ENCODE measurements at places on chromosomes 6 and 20. TPM values are rescaled to one million over a fixed set of nuclear protein-coding genes. Genes with fewer than 3 reads are reported as not detected.

GRCh38 chr6:27129095-27129815 lies 118.2 kb upstream of the PRSS16 start:
- peaks cover 9% of the 10 kb centered on the region for H3K36me3 ChIP-seq
- peak overlapping the region; percentile 71 for H3K4me3 ChIP-seq
- H3K27me3 ChIP-seq = no peaks in the 10 kb centered on the region
- no peak overlapping the region for H3K27ac ChIP-seq

The EBF4 gene
- total RNA-seq = 1.8 TPM

The SLC13A3 gene
- total RNA-seq = not detected

GRCh38 chr20:13996265-13996664 lies 949 bp downstream of the MACROD2 start:
- peak; percentile 37 for DNase-seq
- H3K4me3 ChIP-seq = peak overlapping the region; percentile 74
- no peak overlapping the region for H3K27ac ChIP-seq
- no peaks in the 10 kb centered on the region for H3K27me3 ChIP-seq
- peaks cover 7% of the 10 kb centered on the region for H3K4me1 ChIP-seq

GRCh38 chr6:125940247-125941041 lies 16.1 kb upstream of the HINT3 start:
- no peak overlapping the region for H3K4me3 ChIP-seq
- no peaks in the 10 kb centered on the region for H3K27me3 ChIP-seq
- H3K27ac ChIP-seq = peak overlapping the region; percentile 68

- no peak overlapping the region for H3K27ac ChIP-seq
- no peak overlapping the region for H3K4me3 ChIP-seq
- no peaks in the 10 kb centered on the region for H3K36me3 ChIP-seq
Measured at GRCh38 chr20:58586565-58587093, 64.5 kb upstream of the STX16 start.

The STMND1 gene
- not detected for total RNA-seq

The TULP1 gene
- total RNA-seq = not detected

The AIG1 gene
- 22.1 TPM for total RNA-seq

The CCDC170 gene
- not detected for total RNA-seq

DNA sequence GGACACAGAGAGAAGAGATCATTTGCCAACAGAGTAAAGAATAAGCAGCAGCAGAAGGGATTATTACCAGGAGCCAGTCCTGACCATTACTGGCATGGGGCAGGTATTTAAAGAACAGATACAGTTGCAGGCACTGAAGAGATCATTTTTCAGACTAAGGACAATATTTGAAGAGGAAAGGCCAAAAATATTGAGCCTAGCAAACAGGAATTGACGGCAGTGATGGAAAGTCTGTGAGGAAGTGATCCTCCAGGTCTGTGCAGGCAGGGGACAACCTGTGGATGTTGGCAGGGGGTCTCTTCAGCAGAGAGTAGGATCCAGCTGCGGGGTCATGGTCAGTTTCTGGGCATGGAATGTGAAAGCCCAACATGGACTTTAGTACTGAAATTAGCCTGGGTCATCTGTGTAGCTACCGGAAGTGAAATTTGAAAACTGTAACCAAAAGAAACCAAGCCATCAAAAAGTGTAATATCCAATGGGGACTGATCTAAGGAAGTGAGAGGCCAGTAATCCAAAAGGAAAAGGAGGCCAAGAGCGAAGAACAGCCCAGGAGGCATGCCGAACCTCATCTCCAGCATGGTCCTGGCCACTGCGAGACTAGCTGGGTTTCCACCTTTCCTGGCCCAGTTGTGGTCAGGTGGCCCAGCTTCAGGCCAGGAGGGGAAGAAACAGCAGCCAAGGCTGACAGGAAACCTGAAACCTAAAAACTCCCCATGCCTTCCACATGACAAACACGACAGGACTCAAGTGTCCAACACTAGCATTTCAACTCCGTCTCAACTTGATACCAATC lies 115.1 kb upstream of the TNFAIP3 start:
- no peaks in the 10 kb centered on the region for H3K27me3 ChIP-seq
- no peak for DNase-seq
- H3K27ac ChIP-seq = no peak overlapping the region
- H3K4me3 ChIP-seq = no peak overlapping the region
- H3K4me1 ChIP-seq = no peaks in the 10 kb centered on the region

- H3K27ac ChIP-seq = no peak overlapping the region
- no peaks in the 10 kb centered on the region for H3K36me3 ChIP-seq
- no peaks in the 10 kb centered on the region for H3K27me3 ChIP-seq
Measured at GRCh38 chr6:226516-227073, 65.7 kb upstream of the DUSP22 start.

DNA sequence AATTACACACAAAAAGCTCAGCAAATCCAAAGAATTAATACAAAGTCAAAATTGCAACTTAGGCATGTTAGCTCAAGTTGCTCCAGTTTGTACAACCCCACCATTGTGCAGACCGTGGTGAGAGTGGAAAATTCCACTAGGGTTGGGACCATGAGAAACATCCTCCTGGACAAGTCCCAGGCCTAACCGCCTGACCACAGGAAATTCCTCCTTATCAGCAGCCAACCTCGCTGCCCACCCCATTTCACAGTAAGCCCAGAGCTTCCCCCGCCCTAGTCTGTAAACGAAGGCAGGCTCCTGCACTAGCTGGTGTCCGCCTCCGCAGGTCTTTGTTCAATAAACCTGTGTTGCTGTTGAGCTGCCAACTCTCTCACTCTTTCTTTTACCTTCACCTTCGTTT lies 1023.3 kb downstream of the EYS start:
- no peaks in the 10 kb centered on the region for H3K27me3 ChIP-seq
- H3K27ac ChIP-seq = peak overlapping the region; percentile 53
- H3K36me3 ChIP-seq = no peaks in the 10 kb centered on the region
- no peak overlapping the region for H3K4me3 ChIP-seq
- peak; percentile 30 for DNase-seq

DNA sequence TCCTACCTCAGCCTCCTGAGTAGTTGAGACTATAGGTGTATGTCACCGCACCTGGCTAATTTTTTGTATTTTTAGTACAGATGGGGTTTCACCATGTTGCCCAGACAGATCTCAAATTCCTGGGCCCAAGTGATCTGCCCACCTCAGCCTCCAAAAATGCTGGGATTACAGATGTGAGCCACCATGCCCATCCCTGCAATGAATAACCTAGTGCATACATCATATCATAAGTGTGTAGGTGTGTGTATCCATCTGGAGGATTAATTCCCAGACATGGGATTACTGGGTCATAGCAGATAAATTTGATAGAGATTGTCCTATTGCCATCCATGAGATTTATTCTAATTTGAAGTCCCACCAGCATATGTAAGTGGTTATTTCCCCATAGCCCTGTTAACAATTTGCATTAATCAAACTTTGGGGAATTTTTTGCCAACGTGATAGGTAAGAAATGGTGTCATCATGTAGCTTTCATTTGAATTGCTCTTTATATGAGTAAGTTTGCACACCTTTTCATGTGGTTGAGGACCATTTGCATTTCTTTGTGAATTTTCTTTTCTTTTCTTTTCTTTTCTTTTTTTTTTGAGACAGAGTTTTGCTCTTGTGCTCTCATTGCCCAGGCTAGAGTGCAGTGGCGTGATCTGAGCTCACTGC lies 29.9 kb upstream of the BACH2 start:
- H3K27ac ChIP-seq = no peak overlapping the region
- no peaks in the 10 kb centered on the region for H3K36me3 ChIP-seq
- no peaks in the 10 kb centered on the region for H3K27me3 ChIP-seq
- H3K4me1 ChIP-seq = peaks cover 19% of the 10 kb centered on the region
- no peak overlapping the region for H3K4me3 ChIP-seq

DNA sequence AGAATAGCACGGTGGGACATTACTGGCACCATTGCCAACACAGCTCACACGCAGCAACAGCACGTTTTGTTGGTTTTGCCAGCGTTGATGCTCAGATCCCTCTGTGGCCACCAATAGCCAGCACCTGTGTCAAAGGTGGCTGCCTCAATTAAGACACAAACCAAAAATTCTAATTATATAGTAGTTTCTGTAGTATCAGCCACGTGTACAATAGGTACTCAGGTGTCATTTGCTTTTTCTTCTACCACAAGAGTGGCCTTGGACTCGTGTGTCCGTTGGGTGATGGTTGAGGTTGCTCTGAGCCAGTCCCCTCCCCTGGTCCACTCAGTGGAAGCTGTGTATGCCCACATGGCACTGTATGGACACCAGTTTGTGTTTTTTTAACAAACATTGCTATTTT lies 105.1 kb downstream of the CARMIL1 start:
- no peak overlapping the region for H3K27ac ChIP-seq
- DNase-seq = no peak
- H3K27me3 ChIP-seq = no peaks in the 10 kb centered on the region
- no peaks in the 10 kb centered on the region for H3K36me3 ChIP-seq

- no peaks in the 10 kb centered on the region for H3K4me1 ChIP-seq
- H3K36me3 ChIP-seq = no peaks in the 10 kb centered on the region
- no peak overlapping the region for H3K4me3 ChIP-seq
- no peak for DNase-seq
- H3K27me3 ChIP-seq = peaks cover 4% of the 10 kb centered on the region
Measured at GRCh38 chr20:30513050-30513628, 744.3 kb upstream of the DEFB115 start.

DNA sequence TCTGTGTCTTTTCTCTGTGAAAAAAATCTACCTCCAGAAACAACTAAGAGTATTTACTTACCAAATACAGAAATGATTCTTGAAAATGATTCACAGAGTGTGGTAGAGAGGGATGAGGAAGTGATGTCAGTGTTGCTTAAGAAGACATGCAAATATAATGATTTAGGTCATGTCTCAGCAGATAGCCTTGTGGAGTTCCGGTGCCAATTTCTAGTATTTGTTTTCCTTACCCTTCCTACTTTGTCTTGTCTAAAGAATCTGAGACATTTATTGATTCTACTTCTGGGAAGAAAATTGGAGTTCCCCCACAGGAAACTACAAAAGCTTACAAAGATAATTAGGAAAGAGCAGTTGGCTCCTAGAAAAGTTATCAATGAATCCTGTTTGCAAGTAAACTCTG lies 68.8 kb downstream of the GJA1 start:
- H3K27me3 ChIP-seq = no peaks in the 10 kb centered on the region
- no peaks in the 10 kb centered on the region for H3K36me3 ChIP-seq
- H3K4me3 ChIP-seq = no peak overlapping the region
- peak overlapping the region; percentile 80 for H3K27ac ChIP-seq

DNA sequence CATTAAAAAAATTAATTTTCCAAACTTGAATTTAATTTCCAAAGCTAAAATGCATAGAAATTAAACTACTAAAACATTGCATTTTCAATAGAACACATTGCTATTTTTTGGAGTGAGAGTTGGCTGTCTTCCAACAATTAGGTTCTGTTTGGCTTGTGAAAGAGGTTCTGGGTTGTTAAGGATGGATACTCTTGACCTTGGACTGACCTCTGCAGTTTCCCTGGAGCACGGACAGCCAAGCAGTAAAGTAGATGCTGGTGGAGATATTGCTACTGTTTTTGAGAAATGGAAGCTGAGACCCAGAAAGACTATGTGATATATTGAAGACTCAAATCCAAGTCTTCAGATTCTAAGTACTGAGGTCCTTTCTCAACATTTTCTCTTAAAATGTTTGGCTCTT lies 95.9 kb upstream of the CHD6 start:
- H3K36me3 ChIP-seq = no peaks in the 10 kb centered on the region
- H3K27me3 ChIP-seq = peaks cover 25% of the 10 kb centered on the region
- no peak overlapping the region for H3K27ac ChIP-seq

- H3K27ac ChIP-seq = no peak overlapping the region
- H3K27me3 ChIP-seq = no peaks in the 10 kb centered on the region
- no peaks in the 10 kb centered on the region for H3K36me3 ChIP-seq
- H3K4me3 ChIP-seq = no peak overlapping the region
Measured at GRCh38 chr6:141829566-141830360, 303.0 kb upstream of the GJE1 start.

- H3K4me3 ChIP-seq = no peak overlapping the region
- no peaks in the 10 kb centered on the region for H3K36me3 ChIP-seq
- H3K4me1 ChIP-seq = no peaks in the 10 kb centered on the region
- DNase-seq = peak; percentile 46
- no peaks in the 10 kb centered on the region for H3K27me3 ChIP-seq
- no peak overlapping the region for H3K27ac ChIP-seq
Measured at GRCh38 chr6:107264357-107264840, 149.1 kb upstream of the BEND3 start.

Measured in PC-3 (cell line).